ENCODE measurements at places on chromosomes 1 and 21.

- peak; percentile 45 for DNase-seq
These were observed 754 bp downstream of the PRRC2C start for GRCh38 chr1:171486048-171486519.

GRCh38 chr1:77925518-77925917, 37.1 kb downstream of the NEXN start:
- no peak for DNase-seq

DNA sequence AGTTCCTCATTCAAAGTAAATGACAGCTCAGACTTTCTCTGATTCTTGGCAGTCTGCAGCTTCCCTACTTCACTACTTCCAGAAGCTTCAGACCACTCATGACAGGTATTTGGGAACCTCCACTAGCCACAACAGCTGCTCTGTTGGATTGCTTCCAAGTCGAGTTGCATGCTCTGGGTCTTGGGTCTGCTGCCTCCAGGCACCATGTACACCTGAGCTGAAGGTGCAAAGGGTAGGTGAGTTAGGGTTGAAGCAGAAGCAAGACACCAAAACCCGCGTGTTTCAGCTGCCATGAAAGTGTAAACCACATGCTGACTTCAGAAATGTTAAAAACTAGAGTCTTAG, 62.7 kb downstream of the ZNF684 start:
- DNase-seq = no peak

DNA sequence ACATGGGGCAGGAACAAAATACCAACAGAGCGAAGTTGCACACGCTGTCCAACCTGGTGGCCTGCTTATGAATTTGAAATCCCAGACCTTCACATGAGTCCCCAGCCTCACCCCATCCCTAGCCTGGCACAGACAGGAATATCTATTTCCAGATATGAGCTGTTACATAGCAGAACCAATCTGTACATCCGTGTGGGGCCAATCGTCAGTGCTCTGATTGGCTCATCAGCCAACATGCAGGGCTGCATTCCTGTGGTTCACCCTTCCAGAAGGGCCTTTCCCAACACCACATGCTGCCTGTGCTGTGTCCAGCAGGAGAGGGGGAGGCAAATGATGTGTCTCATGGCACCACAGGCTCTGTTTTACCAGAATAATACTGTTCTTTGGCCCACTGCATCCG, 31.3 kb downstream of the CCN1 start:
- no peak for DNase-seq

DNA sequence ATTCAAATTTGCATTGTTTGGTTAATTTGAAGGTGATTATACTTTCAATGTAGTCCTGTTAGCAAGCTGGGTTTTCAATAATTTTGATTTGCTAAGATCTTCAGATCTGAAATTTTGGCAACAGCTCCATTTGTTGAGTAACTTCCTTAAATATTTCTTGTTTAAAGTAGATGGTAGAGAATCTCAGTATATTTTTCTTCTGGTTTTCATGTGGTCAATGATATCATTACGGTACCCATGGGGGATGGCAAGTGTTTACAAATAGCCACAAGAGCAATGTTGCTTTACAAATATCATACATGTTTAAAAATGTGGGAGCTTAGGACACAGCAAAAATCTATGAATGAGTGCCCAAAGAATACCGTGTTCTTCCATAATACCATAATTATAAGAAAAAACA, 175.9 kb downstream of the IFI44 start:
- DNase-seq = no peak

DNA sequence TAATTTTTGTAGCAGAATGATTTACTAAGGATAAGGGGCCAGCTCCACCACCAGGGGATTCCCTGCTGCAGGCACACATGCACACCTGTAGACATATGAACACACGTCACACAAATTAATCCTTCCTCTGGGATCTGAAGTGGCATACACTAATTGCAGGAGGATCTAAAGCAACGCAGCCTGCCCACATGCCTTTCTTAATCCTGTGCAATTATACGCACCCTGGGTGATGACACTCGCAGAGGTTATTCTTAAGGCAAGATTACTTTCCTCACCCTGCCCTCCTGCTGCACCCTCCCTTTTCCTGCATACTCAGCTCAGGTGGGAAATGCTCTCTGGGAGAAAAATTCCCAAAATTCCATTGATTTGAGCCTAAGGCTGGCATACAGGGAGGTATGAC, 7.5 kb upstream of the LORICRIN start:
- DNase-seq = no peak

GRCh38 chr21:35833388-35833787, 226.9 kb downstream of the SETD4 start:
- no peak for DNase-seq
